Lung (tissue), 17 donors: ENCODE measurements at places on chromosomes 6 and 20.

DNA sequence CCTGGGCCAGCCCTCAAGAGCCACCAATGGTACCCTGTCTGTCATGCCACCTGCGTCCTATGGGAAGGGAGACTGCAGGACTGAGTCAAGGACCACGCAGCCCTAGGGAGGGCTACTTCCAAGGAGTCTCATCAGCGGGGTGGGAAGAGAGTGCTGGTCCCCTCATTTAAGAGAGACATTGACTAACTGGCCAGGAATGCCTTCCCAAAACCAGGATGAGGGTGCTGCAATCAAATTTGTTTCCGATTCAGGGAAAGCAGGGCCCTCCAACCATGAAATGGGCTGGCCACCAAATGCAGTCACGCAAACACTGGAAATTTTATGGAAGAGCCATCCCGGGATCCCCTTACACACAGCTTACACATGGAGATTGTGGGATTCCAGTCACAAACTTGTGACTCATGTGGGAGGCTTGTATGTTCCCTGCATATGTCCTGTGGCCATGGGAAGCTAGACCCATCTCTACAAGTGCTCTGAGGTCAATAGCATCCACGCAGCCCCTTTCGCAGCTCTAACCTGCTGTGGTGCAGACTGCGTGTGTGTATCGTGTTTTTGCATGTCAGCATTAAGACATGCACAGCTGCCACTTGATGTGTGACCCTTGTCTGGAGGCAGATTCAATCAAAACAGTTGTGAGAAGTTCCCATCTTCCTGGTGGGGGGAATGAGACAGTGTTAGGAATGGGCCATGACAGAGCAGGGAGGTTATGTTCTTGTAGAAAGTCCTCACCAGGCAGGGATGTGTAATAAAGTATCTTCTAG is 53.0 kb upstream of the CST7 start:
- DNase-seq = no peak

DNA sequence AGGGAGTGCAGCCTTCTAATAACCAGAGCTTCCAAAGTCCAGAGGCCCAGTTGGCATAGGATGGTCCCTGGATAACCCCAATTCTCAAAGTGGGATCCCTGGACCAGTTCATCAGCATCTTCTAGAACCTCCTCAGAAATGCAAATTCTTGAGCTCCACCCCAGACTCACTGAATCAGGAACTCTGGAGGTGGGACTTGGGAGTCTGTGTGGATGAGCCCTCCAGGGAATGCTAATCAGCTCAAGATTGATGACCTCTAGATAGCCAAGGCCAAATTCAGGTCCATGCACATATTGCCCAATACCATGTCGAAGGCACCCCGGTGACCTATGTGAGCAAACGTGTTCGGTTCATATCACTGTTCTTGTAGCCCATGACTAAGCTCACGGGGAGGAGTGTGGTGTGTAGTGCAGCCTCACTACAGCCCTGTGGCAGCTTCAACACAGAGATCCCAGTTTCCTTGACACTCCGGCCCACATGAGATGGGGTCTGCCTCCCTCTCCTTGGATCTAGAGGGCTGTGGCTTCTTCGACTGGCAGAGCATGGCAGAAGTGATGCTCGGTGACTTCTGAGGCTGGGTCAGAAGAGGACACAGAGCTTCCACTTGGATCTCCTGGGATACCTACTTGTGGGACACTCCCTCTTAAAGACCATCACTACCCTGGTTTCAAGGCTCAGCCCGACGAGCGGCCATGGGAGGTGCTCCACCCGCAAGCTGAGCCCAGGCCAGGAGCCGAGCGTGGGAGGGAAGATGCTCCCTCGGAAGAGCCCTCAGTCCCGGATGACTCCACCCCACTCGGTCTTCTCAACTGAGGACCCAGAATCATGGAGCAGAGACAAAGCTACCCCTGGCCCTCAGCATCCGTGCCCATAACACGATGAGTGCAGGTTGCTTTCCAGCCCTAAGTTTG is 151.1 kb upstream of the CST7 start:
- no peak for DNase-seq

GRCh38 chr6:138588805-138589434 is 89.6 kb upstream of the NHSL1 start:
- DNase-seq = peak; percentile 89

GRCh38 chr6:133983099-133983939 is 30.3 kb downstream of the TBPL1 start:
- peak; percentile 47 for DNase-seq

DNA sequence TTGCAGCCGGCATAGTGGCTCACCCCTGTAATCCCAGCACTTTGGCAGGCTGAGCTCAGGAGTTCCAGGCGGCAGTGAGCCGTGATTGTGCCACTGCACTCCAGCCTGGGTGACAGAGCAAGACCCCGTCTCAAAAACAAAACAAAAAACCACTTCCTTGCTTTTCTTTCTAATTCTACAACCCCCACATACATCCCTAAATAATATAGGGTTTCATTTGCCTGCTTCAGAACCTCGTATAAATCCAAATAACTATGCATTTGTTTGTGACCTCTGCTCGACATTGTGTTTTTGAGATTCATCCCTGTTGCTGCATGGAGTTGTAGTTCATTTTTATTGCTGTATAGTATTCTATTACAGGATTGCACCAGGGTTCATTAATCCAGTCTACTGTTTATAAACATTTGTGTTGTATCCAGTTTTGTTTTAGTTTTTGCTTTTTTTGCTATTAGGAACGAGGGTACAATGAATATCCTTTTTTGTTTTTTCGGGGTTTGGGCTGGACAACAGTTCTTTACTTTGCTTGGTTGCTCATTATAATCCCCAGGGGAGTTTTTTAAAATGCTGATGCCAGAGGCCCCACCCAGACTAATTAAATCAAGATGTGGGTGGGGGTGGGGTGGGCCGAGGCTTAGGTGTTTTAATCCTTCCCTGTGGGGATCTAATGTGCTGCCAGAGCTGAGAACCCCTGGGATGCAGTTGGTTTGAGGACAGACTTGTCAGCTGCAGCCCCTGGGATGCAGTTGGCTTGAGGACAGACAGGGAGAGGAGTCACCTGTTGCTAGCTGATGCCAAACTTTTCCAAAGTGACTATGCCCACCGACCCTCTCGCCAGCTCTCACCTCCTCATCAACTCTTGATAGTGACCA is 2.4 kb upstream of the SNAI1 start:
- DNase-seq = no peak

DNA sequence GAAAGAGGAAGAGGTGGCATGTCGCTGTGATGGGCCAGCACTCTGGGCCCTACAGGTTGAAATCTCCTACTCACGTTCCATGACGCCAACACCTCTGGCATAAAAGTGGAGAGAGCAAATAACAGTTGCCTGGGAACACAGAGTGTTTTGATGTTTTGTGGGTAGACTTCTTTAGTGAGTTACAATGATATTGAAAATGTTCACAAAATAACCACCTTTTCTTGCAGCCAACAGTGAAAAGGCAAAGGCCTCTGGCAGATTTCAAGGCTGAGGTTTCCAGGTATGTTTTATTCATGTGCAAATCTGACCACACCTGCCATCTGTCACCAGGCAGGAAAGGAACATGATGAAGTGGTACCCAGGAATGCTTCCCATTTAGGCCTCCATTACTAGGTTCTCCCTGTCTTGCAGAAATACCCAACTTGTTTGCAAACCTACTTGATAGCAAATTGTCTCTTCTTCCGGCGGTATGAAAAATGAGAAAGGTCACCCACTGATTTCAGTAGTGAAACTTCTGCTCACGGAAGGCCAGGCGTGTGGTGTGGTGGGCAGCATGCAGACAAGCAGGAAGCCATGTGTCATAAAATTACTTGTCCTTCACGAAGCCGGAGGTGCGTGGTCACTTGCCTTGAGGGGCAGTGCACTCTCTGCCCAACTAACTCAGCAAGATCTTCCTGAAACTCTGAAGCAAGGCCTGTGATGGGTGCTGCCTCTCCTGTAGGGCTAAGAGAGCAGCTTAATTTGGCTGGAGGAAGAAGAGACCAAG is 299.1 kb upstream of the PRDM1 start:
- no peak for DNase-seq

GRCh38 chr6:106496823-106497222 is 132.5 kb downstream of the RTN4IP1 start:
- DNase-seq = peak; percentile 9

DNA sequence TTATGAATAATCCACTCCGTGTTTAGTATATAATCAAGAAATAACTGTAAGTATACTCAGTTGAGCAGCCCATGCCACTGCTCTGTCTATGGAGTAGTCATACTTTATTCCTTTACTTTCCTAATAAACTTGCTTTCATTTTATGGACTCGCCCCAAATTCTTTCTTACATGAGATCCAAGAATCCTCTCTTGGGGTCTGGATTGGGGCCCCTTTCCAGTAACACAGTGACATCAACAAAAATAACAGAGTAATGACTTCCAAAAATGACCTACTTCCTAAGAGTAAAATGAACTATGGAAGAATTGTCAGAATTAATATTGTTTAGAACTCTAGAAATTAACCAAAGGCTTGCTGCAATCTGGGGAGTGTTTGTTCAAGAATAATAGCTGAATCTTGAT is 8.8 kb downstream of the OR2H1 start:
- no peak for DNase-seq
